ENCODE measurements at places on chromosomes 4 and X.
A peak's percentile ranks its signal among the peaks of the same experiment; 100 is the strongest.

- no peak for DNase-seq
These were observed 19.4 kb upstream of the SERTM2 start for GRCh38 chrX:111492085-111492484.

DNA sequence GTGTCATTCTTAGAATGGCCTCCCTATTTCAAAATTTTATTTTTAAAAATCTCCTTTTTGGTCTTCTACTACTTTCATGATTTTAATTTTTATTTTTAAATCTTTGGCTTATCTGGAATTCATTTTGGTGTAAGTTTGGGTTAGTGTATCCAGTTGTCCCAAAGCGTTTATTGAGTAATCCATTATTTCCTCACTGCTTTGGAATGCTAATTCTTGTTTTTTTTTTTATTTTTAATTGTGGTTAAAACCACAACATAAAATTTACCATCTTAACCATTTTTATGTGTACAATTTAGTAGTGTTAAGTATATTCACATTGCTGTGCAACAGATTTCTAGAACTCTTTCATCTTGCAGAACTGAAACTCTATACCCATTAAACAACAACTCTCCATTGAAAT, 8.7 kb downstream of the CITED1 start:
- DNase-seq, result no peak

GRCh38 chr4:122903766-122904288, 18.6 kb downstream of the NUDT6 start:
- DNase-seq, result no peak

- no peak for DNase-seq
These were observed 1313.2 kb downstream of the ADGRL3 start for GRCh38 chr4:62513306-62513705.

GRCh38 chrX:68627986-68628385, 19.5 kb upstream of the STARD8 start:
- DNase-seq, result no peak

- no peak for DNase-seq
These were observed 21.4 kb upstream of the USO1 start for GRCh38 chr4:75702919-75703411.

GRCh38 chr4:41631523-41631922, 93.6 kb downstream of the LIMCH1 start:
- no peak for DNase-seq

DNA sequence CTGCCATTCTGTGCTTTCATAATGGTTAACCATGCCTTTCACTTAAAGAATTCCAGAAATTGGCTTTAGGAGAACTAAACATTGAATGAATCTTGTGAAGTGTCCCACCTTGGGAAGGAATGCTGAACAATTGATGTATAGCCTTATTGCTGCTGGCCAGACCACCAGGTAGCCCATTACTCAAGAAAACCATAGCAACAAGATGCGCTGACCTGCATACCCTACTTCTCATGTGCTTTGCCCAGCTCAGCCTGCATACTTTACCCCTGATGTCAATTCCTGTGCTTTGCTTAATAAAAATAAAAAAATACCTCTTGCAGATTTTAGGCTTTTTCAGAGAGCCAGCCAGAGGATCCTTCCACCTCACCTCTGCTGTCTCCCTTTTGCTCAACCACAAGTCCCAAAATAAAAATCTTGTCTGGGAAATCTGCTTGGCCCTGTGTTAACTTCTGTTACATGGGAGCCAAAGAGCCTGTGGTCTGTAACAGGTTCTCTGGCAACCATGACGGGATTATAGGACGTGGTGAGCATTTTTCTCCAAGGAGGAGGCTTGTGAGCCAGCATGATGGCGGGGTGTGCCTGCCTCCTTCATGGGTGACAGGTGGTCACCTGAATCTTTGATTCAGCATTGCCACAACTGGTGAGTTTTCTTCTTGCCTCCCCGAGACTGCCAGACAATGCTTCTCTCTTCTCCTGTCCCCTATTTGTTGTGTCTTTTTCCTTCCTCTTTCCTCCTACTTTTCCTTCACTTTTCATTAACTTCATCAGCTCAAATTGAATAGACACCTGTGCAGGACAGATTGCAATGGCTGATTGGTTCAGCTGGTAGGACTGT, 106.8 kb downstream of the ARSJ start:
- no peak for DNase-seq

DNA sequence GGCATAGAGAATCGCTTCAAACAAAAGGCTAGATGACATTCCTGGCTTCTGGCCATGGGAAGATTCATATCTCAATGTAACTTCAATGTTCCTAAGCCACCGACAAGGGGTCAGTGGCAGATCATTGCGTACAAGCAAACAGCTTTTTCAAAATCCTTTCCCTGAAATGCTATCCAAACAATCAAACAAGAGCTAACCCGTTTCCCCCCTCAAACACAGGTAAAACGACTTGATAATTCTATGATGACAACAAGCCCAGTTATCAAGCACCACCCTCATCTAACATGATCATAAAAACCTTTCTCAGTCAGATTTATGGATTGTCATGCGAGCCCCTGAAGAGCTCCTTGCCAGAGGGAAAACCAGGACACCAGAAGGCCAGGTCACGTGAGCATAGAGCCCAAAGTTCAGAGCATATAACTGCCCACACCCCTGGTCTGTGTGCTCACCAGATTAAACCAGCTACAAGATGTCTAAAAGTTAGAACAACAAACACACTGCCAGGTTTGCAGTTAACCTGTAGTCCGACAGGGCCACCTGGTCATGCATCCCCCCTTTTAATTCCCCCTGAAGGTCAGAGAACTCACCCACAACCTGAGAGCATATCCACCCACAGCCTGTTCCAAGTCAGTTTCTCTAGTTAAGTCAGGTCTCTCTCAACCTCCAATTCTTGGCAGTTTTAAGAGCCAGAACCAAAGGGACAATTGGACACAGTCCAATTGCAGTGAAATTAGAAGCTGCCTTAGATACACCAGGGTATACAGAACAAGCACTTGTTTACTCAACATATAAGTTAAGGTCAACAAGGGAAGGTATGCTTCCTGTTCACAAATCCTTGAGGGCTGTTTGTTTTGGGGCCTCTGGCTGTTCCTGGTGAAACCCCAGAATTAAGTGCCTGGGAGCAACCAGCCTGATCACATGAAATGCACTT, 248.1 kb upstream of the PPARGC1A start:
- peak; percentile 67 for DNase-seq

GRCh38 chr4:90979556-90979955, 852.4 kb downstream of the CCSER1 start:
- DNase-seq, result peak; percentile 88

- DNase-seq, result no peak
These were observed 109.3 kb downstream of the HMX1 start for GRCh38 chr4:8762356-8762755.

- DNase-seq, result no peak
These were observed 389.7 kb downstream of the GPM6A start for GRCh38 chr4:175422331-175422730.

DNA sequence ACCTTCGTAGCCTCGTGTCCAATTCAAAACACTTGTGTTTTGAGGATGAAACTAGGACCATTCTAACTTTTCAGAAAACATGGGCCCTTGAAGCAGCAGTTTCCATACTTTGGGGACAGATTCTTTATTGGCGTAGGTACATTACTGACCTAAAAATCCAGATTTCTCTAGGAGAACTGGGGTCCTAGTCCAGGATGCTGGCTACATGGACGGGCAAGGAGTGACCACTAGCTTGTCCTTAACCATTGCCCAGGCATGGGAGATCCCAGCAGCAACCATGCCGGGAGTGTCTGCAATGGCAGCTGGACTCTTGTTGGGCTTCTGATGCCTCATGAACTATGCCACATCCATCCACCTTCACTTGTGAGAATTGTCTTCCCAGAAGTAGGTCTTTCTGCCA, 62.2 kb upstream of the WDR1 start:
- no peak for DNase-seq

- no peak for DNase-seq
These were observed 200.7 kb downstream of the CRLF2 start for GRCh38 chrX:1011691-1012283.

- no peak for DNase-seq
These were observed 253.8 kb upstream of the KCNIP4 start for GRCh38 chr4:22202246-22202974.

- no peak for DNase-seq
These were observed 60.6 kb upstream of the TMLHE start for GRCh38 chrX:155673338-155673737.

DNA sequence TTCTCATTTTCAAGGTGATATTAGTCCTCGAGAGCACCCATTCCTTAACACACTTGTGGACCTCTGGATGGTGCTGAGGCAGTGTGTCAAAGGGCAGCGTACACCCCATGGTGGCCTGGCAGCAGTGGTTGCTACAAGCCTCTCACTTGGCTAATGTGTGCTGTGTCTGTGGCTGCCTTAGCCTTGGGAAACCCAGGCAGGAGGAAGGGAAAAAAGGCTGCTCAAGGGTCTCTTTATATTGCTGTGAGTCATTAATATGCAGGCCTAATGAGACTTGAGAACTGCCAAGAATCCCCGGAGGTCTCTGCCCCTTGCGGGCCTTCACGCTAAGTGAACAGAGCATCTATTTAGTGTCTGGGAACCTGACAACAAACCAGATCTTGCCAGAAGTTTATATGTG, 7.0 kb downstream of the PCDH10 start:
- no peak for DNase-seq

GRCh38 chrX:134780908-134781307, 122.6 kb upstream of the PLAC1 start:
- no peak for DNase-seq

DNA sequence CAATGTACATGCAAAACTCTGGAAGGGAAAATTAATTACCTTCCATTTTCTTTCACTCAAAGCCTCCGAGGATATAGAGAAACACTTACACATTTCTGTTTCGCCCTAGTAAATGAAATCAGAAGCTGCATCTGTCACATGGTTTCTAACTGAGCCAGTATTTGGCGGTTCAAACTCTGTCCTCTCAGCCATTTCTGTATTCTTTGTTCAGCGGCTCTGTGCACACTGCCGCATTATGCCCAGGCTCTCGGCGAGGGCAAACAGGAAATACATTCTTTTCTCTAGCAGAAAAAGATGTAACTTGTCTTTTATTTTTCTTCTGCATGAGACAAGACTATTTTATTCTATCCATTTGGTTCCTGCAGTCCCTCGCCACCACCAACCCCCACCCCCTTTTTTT, 71.4 kb upstream of the GPM6B start:
- DNase-seq, result no peak

- no peak for DNase-seq
These were observed 580.4 kb upstream of the ADGRL3 start for GRCh38 chr4:60619531-60620305.

DNA sequence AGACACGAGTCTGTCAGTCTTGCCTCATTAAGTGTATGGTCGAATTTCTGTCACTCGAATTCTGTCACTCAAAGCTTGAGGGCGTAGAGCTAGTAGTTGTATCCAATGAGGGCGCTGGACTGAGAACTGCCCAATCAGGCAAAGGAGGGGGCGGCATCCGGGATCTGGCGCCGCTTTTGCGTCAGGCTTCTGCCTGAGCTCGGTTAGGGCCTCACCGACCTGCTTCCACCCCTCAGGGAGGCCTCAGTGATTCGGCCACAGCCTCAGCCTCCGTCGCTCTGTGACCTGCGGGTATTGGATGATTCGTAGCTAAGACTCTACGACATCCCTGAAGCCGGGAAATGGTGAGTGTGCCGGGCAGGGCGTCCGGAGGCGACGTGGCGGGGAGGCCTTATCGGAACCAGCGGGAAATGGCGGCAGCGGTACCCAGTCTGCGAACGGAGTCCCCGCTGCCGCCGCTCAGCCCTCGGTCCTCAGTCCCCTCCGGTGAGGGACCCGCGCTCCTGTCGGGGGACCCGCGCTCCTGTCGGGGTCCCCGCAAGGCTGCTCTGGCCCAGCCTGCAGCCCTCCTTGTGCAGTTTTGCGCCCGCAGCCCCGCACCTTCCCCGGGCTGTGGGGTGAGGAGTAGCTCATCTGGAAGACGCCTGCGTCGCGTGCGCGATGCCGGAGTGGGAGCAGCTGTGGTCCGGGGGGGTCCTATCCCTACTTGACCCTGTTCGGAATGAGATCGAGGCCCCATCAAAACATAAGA, 88.3 kb downstream of the ZNF718 start:
- DNase-seq, result peak; percentile 4

GRCh38 chrX:97844161-97844560, 960.5 kb downstream of the RPA4 start:
- no peak for DNase-seq

DNA sequence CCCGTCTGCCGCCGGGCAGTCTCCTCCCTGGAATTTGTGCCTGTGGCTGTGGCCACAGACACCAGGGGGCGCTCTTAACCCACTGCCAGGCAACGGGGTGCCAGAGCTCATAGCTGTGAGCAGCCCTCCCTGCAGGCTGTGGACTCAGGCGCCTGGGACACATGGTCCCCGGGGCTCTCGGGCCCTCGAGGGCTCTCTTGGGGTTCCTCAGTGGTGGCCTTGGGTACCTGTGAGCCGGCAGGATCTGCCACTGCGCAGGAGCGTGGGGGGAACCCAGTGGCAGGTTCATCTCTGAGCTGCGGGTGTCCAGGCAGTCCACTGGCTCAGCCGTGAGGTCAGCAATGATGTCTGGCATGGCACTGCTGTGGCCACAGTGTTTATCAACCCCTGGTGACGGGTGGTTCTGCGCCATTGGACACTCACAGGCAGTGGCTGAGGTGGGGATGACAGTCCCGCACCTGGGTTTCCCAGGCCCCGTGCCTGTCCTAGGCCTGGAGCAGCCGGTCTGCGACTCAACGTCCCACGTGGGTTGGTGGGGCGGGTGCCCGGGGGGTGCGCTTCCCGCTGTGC, 37.2 kb downstream of the PCGF3 start:
- DNase-seq, result peak; percentile 8

DNA sequence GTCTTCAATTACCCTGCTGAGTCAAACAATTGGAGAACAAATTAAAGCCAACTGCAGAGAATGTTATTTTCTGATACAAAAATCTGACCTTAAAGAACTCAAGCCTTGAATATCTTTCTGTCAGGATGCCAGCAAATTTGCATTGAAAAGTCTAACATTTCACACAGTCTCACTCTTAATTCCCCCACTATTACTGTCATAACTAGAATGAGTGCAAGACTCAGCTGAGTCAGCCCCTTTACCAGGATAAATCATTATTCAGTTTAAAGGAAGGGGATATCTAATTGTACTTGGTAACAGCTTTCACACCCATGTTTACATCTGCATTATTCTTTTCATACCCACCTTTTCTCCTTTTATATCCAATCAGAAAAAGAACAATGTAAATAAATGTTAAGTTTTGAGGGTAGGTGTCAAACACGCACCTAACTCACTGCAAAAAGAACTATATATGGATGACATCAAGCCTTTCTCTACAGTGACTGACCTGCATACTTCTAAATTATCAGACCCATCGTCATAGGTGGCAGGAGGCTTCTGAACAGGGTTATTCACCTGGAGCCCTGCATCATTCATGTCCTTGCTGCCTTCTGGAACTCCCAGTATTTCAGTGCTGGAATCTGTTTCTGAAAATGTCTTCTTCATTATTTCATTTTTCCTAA, 117.4 kb downstream of the TMA16 start:
- DNase-seq, result no peak

- peak; percentile 4 for DNase-seq
These were observed 56.5 kb downstream of the ARAP2 start for GRCh38 chr4:36187723-36188333.
